ENCODE measurements at places on chromosomes 3 and 15.
A peak's percentile ranks its signal among the peaks of the same experiment; 100 is the strongest.

DNA sequence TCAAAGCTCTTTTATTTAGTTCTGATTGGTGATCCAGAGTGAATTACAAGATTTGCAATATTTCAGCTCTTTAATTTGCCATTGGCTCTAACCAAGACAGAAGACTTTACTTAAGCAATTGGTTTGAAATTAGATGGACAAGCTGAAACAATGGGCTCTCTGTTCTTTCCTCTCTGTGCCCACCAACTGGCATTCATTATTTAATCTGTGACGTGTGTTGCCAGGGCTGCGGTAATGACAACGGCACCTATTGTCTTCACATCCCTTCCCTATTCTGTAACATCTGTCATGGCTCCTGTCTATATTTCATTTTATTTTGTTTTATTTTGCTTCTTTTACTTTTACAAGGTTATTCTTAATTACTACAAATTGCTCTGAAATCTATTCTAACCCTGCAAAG is 33.9 kb downstream of the PLD1 start:
- no peak for DNase-seq

- DNase-seq = no peak
Measured at GRCh38 chr3:76107935-76108570, 322.7 kb upstream of the ZNF717 start.

GRCh38 chr15:96123630-96124187 is 206.8 kb upstream of the NR2F2 start:
- DNase-seq = no peak

DNA sequence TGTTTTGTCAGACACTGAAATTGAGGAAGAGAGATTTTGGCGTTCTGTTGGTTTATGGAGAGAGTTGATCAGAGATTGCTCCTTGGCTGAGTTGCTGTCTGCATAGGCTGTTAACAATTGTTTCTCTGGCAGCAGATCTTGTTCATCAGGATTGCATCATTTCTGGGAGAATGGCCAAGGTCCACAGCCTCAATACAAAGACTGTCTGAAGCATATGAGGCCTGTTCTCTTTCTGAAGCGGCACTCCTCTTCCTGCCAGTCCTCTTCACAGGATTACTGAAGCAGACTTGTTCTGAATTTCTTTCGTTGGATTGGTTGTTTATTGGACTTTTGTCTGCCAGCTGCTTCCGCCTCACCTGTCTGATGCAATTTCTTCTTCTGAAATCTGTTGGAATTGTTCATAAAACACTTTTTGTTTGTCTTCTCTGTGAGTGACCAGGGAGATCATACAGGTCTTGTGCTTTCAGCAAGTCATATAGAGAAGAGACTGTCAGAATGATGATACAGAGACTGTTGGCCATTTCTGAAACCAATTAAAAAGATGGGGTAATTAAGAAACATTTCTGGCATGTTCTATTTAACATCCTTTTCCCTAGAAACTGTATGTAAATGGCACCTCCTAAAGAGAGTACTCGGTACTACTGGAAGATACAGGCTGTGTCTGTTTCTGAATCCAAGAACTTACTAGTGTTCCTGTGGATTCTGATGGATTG is 25.5 kb downstream of the SETD5 start:
- DNase-seq = no peak

DNA sequence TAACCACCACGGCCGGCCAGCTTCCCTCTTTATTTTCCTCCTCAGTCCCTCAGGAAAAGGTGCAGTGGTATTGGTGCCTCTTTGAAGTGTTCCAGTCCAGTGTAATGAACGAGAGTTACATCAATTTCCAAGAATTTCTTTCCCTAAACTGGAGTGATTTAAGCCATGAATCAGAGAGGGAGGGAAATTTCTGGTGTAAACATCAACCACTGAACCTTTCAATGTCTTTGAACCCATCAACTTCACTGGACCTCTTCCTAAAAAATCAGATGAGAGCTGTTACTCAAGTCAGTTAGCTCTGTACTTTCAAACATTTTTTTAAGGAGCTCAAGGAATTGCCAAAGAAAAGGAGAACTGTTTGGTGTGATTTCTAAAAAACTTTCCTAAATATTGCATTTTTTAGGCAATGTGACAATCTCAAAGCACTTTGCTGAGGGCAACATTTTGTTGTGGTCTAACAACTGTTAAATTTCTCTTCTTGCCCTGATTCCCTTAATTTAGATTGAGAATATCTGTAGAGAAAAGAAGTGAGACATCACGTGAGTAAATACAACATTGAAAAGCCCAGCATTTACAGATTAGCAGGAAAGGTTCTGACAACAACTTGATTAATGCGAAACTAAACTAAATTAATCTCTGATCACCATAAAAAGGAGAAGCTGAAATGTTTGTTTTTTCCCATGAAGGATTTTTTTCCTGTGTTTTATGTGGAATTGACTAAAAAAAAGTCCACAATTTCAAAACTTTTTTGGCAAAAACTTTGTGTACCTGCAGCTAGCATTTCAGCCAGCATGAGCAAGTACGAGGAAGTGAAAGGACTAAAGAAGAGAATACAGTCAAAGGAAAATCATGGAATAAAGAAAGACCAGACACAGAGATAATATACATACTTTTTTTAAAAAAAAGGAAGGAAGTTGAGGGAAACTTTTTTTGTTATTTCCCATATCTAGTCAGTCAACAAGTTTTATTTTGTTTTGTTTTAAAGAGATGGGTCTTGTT is 9.1 kb upstream of the DAZL start:
- no peak for DNase-seq

GRCh38 chr3:50447290-50447840 is 56.1 kb downstream of the CACNA2D2 start:
- no peak for DNase-seq

GRCh38 chr3:189773056-189773455 is 141.9 kb downstream of the TP63 start:
- DNase-seq = no peak

GRCh38 chr15:68177742-68178141 is 27.4 kb downstream of the CALML4 start:
- DNase-seq = no peak

GRCh38 chr3:139291276-139292051 is 52.4 kb upstream of the MRPS22 start:
- DNase-seq = no peak

DNA sequence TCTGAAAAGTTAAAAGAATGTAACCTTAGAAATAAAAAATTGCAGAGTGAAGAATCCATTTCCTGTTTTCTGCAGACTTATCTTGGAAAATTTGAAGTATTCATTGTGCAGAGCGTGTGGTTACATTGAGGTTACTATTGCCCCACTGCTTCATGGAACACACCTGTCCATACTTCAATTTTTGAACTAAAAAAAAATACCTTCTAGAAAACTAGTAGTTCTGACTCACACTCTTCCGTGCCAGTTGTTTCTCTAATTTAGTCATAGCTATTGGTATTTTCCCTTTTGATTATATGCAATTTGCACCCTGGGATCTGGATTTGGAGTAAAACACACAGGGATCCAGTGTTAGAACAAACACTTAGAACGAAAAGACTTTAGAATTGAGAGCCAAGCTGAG is 111.8 kb upstream of the LYSMD4 start:
- DNase-seq = no peak

DNA sequence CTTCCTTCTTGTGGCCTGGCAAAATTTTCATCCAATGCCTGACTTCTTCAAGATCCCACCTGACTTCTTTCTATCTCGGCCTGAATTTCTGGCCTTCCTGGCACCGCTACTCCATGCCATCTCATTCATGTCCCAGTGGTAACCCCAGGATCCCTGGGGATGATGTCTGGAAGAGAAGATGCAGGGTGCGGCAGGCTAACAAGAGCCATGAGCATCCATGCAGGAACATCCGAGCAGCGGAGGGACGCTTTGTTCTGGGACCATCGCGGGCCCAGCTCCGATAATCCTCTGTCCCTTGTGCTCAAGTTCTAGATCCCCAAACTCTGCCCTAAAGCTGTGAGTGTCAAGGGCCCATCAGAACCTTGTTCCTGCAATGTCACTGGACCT is 10.9 kb downstream of the MYL3 start:
- DNase-seq = no peak

DNA sequence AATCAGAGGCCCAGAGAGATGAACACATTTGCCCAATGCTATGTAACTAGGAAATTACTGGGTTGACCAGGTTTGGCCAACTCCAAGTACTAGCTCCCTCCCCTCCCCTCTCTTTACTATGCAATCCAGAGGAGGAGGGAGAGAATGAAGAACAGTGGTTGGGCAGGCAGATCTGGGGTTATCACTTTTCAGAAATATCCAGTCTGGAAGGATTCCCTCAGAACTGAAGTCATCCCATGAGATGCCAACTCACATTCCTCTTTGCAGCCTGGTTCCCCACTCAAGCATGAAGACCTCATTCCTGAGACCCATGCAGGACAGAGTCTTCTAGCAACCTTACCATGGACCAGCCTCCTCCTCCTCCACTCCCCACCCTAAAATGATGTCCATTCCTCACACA is 201.1 kb downstream of the TLE3 start:
- no peak for DNase-seq

DNA sequence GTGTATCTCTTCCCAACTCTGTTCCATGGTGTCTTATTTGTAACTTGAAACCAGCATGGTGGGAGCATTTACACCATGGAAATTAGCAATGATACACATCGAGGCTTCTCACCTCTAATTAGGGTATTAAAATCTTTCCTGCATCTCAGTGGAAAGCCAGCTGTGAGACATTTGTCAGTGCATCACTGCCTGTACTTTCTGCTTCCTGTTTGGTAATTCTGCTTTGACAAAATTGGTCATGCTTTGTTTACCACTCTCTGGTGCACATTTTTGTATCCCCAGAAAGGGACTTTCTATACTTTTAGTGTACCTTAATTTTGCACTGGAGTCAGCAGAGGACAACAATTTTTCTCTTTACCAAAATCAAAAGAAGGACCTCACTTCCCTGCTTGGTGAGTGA is 402.1 kb downstream of the PDCD6IP start:
- DNase-seq = peak; percentile 8

DNA sequence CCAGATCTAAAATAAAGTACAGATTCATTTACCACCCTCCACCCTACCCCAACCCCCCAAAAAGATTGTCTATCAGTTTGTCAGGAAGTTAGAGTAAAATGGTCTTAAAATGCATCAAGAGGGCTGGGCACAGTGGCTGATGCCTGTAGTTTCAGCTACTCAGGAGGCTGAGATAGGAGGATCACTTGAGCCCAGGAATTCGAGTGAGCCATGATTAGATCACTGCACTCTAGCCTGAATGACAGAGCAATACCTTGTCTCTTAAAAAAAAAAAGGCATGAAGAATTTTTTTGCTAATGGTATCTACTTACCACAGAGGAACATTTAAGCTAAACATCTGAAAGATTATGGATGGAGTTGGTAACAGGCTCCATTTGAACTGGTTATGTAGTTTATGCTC is 71.0 kb downstream of the RBM6 start:
- DNase-seq = no peak
